DMS79 (cell line): ENCODE measurements at places on chromosomes 16 and 17.

DNA sequence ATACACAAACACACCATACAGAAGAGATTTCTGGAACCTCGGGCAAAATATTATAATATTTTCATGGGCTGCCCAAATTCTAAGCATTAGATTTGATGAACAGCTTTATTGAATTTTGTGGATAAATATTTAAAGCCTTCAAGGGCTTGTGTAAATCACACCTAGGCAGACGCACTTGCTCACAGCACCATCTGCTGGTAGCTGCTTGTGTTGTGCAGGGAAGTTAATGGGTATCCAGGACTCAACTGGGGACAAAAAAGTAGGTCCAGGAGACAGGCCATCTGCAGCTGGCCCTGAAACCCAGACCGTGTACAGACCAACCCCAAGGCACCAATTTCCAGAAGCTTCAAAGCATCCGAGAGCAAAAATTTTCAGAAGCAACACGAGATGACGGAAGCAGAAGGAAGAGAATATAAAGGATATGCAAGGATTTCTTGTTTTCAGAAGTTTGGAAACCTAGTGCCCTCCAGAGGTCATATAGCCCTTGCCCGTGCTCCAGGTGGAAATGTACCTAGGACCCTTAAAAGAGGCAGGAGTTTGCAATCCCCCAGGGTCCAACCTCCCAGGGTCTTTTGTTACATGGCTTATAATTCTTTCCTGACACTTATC lies 140.0 kb downstream of the CHD9NB start:
- no peak for DNase-seq

DNA sequence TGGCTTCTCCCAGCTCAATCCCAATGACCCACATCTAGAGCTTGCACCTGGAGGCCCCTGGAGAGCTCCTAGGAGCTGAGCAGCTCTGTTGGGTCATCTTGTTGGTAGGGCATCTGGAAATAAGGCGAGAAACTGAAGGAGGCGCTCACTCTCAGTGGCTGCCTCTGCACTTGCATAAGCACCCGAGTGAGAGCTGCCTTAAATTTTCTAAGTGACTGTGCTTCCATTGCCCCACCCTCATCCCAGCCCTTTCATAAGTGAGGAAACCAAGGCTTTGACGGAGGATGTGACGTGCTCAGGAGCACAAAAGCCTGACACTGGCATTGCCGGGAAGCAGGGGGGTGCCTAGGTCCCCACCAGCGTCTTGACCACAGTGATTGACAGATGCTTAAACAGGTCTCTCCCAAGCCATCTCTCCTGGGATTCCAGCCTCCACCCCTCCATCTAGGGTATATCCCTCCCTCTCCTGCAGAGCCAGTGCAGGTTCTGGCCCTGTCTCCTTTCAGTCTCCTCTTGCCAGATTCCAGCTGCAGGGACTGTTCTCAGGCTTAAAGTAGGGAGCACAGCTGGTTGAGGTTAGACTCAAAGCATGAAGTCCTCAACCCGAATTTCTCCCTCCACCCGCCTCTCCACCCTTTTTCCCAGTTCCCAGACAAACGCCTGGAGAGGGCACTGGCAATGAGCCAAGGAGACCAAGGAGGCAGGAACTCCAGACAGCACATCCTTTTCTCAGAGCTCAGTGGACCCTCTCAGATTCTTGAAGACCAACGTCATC lies 113.7 kb downstream of the IRX5 start:
- DNase-seq: no peak

DNA sequence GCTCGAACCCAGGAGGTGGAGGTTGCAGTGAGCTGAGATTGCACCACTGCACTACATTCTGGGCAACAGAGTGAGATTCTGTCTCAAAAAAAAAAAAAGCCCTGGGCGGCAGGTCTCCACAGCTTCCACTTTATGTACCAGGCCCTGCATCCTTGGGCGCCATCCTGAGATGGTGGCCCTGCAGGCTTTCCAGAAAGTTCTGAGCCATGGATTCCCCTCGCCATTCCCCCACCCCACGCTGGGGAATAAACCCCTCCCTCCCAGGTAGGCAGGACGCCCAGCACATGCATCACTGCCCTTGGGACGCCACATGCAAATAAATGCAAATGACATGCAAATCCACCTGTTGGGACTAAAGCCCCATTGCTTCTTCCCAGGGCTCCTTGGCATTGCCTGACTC lies 13.8 kb upstream of the ZNF469 start:
- DNase-seq: no peak

- peak; percentile 81 for DNase-seq
Observed at GRCh38 chr17:21284319-21285163, at the start of gene MAP2K3. Gene MAP2K3, plus strand, starts transcription at chr17:21284711. Its CDS starts 210 bp downstream, at chr17:21284921.

GRCh38 chr16:68826652-68827051 lies 16.7 kb upstream of the TANGO6 start:
- no peak for DNase-seq

- DNase-seq: peak; percentile 86
Observed at GRCh38 chr17:2101448-2102257, 46.8 kb downstream of the HIC1 start.

GRCh38 chr16:8858994-8859912 lies 9.6 kb downstream of the CARHSP1 start:
- no peak for DNase-seq

DNA sequence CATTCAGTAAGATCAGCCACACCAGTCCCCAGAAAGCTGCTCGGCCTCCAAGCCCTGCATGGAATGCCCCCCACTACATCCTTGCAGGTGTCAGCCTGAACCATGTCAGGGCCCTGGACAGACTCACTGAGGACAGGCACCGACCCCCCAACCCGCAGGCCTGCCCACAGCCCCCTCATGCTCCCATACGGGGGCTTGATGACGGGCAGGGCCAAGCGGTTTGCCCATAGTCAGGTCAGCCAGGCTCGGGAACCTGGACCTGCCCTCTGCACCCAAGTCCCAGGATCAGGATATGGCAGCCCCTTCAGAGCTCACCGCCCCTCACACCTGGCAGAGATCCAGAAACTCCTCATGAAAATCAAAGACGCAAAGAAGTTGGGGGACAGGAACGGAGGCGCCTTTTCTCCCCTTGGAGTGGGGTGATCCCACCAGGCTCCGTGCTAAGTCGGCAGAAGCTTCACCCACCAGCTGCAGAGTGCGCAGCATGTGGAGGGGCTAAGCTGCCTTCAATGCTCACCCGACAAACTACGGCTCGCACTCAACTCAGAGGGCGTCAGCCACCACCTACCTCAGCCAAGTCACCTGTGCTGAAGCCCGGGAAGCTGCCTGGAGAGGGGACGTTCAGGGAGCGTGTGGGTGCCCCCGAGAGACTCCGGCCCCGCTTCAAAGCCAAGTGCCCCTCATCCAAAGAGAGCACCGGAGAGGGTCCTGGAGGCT lies 26.5 kb downstream of the GNPTG start:
- no peak for DNase-seq
